ENCODE measurements at places on chromosomes 2 and 18.

DNA sequence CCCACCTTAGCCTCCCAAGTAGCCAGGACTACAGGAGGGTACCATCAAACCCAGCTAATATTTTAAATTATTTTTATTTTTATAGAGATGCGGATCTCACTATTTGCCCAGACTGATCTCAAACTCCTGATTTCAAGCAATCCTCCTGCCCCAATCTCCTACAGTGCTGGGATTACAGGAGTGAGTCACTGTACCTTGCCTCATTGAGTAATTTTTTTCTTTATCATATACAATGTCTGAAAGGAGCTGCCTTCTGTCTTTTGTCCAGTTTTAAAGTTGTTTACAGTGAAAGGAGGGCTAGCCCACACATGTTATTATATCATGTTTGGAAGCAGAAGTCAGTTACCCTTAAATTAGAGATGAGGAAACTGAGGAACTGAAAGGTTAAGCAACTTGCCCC lies 32.5 kb downstream of the PRKRA start:
- no peak for DNase-seq

DNA sequence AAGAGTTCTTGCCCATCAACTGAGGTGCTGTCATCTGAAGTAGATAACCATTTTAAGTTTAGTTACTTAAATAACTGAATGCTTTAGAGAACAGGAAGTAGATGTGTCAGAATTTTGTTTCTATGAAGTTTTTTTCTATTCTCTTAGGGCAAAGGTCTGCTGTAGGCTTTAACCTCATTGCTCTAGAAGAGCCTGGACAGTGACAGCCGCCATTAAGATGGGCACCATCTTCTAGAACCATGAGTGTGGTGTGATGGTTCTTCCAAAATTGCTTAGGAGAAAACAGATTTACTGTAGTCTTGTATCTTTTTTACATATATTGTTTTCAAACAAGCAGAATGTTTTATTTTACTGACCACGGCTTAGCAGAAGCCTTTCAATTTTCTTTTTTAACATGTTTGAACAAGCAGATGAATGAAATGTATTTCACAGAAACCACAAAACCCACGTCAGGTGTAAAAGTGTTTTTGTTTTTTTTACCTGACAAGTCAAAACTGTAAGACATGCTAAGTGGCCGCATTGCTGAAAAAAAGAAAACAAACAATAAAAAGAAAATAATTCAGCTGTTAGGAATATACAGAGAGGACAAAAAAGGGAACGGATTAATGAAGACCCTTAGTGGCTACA lies 77.9 kb downstream of the PRELID3A start:
- DNase-seq, result no peak

GRCh38 chr18:44799382-44799906 lies 118.8 kb downstream of the SETBP1 start:
- DNase-seq, result no peak

GRCh38 chr2:120456867-120457266 lies 110.9 kb downstream of the INHBB start:
- DNase-seq, result no peak

GRCh38 chr2:145572238-145572637 lies 1052.3 kb upstream of the ZEB2 start:
- DNase-seq, result no peak

DNA sequence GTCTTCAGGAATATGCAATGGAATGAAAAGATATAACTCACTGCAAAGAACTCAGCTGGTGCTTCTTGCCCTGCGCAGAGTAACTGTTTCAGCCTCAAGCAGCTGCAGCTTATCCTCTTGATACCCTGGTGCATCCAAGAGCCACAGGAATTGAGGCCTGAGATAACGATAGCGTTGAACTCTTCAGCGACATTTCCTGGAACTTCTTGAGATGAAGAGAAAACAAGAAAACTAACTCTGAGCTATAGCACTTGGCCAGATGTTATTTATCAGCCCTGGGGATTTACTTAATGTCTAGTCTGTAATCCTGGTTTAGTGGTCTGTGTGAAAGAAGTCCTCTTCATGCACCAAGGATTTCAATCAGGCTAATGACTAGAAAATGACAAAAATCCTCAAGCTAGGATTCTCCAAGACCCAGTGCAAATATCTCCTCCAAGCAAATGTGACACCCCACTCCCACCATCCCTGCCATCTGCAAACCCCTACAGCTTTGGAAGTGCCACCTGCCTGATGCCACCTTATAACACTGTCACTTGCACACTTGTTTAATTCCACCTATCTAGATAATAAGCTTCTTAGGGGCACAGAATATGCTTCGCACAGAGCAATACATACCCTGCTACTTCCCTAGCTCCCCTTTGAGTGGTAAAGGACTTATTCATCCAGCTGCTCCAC lies 40.6 kb downstream of the EHD3 start:
- peak; percentile 94 for DNase-seq

- no peak for DNase-seq
Measured at GRCh38 chr2:53422979-53423378, 344.6 kb upstream of the CHAC2 start.

GRCh38 chr2:154455866-154456265 lies 242.6 kb upstream of the KCNJ3 start:
- peak; percentile 79 for DNase-seq

Measured in lung (tissue), 17 donors.